ENCODE measurements at places on chromosomes 11 and 22. TPM values are rescaled to one million over a fixed set of nuclear protein-coding genes. Genes with fewer than 3 reads are reported as not detected.

- H3K4me3 ChIP-seq = no peak overlapping the region
- H3K4me1 ChIP-seq = no peaks in the 10 kb centered on the region
- DNase-seq = no peak
These were observed 301.1 kb downstream of the BLID start for GRCh38 chr11:121814962-121815361.

GRCh38 chr11:96012086-96012824 is 88.3 kb upstream of the MTMR2 start:
- H3K27ac ChIP-seq = no peak overlapping the region
- H3K4me3 ChIP-seq = no peak overlapping the region
- peak; percentile 62 for DNase-seq
- peaks cover 32% of the 10 kb centered on the region for H3K4me1 ChIP-seq

- no peaks in the 10 kb centered on the region for H3K36me3 ChIP-seq
- no peak for DNase-seq
- no peak overlapping the region for H3K27ac ChIP-seq
- H3K27me3 ChIP-seq = no peaks in the 10 kb centered on the region
- no peak overlapping the region for H3K4me3 ChIP-seq
These were observed 119.5 kb upstream of the NCAM1 start for GRCh38 chr11:112841729-112842128.

DNA sequence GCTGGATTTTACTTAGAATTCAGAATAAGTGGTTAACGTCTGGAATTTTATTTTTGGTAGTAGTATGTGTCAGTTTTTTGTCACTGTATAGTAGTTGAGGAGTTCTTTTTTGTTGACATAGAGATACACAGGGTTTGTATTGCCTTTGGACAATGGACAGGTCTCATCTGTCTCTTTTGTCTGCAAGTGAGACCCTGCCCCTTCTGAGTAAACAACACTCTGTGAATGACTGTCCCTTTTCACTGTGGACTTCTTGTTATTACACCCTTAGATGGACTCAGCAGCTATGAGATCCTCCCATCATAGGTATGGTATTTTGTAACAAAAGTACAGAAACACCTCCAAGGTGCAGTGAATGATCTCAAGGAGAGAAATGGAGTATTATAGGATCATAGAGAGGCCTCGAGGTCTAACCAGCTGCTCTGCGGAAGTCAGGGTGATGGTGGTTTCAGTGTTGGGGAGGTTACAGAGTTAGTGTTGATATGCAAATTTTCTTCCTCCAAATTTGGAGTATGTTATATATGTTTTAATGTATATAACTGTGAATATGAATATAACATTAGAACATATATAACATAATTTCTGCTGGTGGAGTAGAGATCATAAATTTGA is 7.8 kb downstream of the PPP6R3 start:
- no peak for DNase-seq
- H3K36me3 ChIP-seq = peaks cover 10% of the 10 kb centered on the region
- H3K4me1 ChIP-seq = peaks cover 23% of the 10 kb centered on the region
- H3K27ac ChIP-seq = peak overlapping the region; percentile 17
- no peak overlapping the region for H3K4me3 ChIP-seq
- H3K27me3 ChIP-seq = no peaks in the 10 kb centered on the region

DNA sequence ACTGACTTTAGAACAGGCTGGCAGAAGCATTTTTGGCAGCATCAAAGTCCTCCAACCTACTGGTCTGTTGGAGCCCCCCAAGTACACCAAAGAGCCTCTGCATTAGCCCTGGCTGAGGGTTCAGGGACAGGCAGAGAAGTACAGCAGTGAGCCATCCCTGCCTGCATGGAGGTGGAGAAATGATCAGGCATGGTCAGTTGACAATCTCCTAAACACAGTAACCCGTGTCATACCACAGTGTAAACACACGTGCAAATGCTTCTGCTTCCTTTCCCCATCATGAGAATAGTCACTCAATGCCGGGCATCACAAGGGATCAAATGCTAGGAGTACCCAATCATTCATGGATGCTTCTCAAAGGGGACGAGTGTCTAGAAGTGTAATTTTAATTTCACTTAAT is 8.2 kb downstream of the SERPIND1 start:
- H3K27me3 ChIP-seq = no peaks in the 10 kb centered on the region
- no peak overlapping the region for H3K4me3 ChIP-seq
- peaks cover 19% of the 10 kb centered on the region for H3K4me1 ChIP-seq
- no peak overlapping the region for H3K27ac ChIP-seq
- no peak for DNase-seq

GRCh38 chr11:32317643-32318042 is 117.7 kb downstream of the WT1 start:
- no peaks in the 10 kb centered on the region for H3K4me1 ChIP-seq
- no peak for DNase-seq
- no peak overlapping the region for H3K27ac ChIP-seq
- no peaks in the 10 kb centered on the region for H3K36me3 ChIP-seq
- H3K27me3 ChIP-seq = no peaks in the 10 kb centered on the region
- no peak overlapping the region for H3K4me3 ChIP-seq

- no peaks in the 10 kb centered on the region for H3K4me1 ChIP-seq
- H3K27me3 ChIP-seq = no peaks in the 10 kb centered on the region
- H3K4me3 ChIP-seq = no peak overlapping the region
- DNase-seq = no peak
These were observed 125.6 kb downstream of the BRD1 start for GRCh38 chr22:49702068-49702397.

GRCh38 chr11:65589444-65590239 is 6.0 kb downstream of the KCNK7 start:
- no peak overlapping the region for H3K4me3 ChIP-seq
- H3K27ac ChIP-seq = no peak overlapping the region
- no peaks in the 10 kb centered on the region for H3K27me3 ChIP-seq
- H3K36me3 ChIP-seq = peaks cover 1% of the 10 kb centered on the region
- DNase-seq = no peak

GRCh38 chr11:71563406-71563805 is 2.0 kb upstream of the KRTAP5-10 start:
- H3K36me3 ChIP-seq = no peaks in the 10 kb centered on the region
- peak; percentile 74 for DNase-seq
- H3K27ac ChIP-seq = no peak overlapping the region
- no peaks in the 10 kb centered on the region for H3K27me3 ChIP-seq
- H3K4me1 ChIP-seq = no peaks in the 10 kb centered on the region

GRCh38 chr11:72433455-72434036 is 785 bp downstream of the CLPB start:
- peaks cover 9% of the 10 kb centered on the region for H3K4me1 ChIP-seq
- peak overlapping the region; percentile 97 for H3K27ac ChIP-seq
- DNase-seq = no peak
- H3K27me3 ChIP-seq = no peaks in the 10 kb centered on the region
- peak overlapping the region; percentile 73 for H3K4me3 ChIP-seq
- no peaks in the 10 kb centered on the region for H3K36me3 ChIP-seq

DNA sequence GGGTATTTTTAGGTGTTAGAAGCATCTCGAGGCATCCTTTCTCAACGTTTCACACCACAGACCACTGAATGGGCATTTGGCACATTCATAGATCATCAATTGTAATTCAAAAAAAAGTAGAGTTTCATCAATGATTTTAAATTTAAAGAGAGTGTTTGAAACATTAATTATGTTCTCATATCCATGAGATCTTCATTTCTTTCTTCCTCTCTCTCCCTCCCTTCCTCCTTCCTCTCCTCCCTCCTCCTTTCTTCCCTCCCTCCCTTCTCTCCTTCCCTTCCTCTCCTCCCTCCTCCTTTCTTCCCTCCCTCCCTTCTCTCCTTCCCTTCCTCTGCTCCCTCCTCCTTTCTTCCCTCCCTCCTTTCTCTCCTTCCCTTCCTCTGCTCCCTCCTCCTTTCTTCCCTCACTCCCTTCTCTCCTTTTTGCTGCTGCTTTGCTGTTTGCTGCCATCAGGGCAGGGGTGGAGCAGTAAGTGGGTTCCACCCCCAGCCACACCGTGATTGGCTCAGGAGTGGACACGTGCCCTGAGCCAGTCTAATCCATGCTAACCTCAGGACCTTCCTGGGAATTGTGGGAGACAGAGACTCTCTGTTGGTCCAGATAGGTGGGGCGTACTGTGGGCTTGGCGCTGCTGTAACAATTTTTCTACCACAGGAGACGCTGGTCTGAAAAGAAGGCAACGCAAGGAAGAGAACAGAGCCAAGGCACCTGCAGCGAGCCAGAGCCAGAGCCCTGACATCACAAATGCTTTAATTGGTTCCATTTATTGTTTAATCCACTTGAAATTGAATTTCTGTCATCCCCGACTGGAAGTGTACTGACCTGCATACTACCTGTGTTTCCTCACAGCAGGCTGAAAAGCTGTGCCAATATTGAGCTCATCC is 33.7 kb upstream of the APOBEC3A start:
- peak overlapping the region; percentile 76 for H3K27ac ChIP-seq
- no peaks in the 10 kb centered on the region for H3K27me3 ChIP-seq
- H3K4me3 ChIP-seq = peak overlapping the region; percentile 3
- H3K36me3 ChIP-seq = no peaks in the 10 kb centered on the region

DNA sequence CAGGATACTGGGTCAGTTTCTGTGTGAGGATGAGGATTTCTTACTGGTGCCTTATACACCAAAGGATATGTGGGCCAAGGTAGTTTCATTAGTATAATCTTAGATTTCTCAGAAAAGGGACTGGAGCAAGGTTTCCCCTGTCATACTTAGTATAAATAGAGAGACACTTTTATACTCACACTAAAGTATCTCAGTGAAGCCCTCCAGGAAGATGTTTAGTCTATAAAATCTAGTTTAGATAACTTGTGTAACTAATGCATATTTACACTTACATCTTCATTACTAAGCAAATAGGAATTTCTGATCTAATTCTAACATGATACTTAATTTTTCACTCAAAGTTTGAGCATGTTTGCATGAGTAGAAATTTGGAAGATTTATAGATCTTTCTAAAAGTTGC is 11.1 kb downstream of the EMSY start:
- H3K4me3 ChIP-seq = no peak overlapping the region
- no peaks in the 10 kb centered on the region for H3K27me3 ChIP-seq
- DNase-seq = no peak
- no peaks in the 10 kb centered on the region for H3K36me3 ChIP-seq
- peaks cover 55% of the 10 kb centered on the region for H3K4me1 ChIP-seq
- H3K27ac ChIP-seq = peak overlapping the region; percentile 96

- no peak for DNase-seq
- no peaks in the 10 kb centered on the region for H3K27me3 ChIP-seq
- no peaks in the 10 kb centered on the region for H3K36me3 ChIP-seq
- no peak overlapping the region for H3K4me3 ChIP-seq
- H3K27ac ChIP-seq = peak overlapping the region; percentile 77
These were observed 37.7 kb upstream of the CREB3L1 start for GRCh38 chr11:46239801-46240061.

- H3K4me3 ChIP-seq = no peak overlapping the region
- H3K36me3 ChIP-seq = peaks cover 1% of the 10 kb centered on the region
- peaks cover 69% of the 10 kb centered on the region for H3K4me1 ChIP-seq
- H3K27ac ChIP-seq = peak overlapping the region; percentile 36
- DNase-seq = no peak
These were observed 4.1 kb downstream of the MARK2 start for GRCh38 chr11:63843041-63843440.

- DNase-seq = peak; percentile 37
- H3K4me3 ChIP-seq = peak overlapping the region; percentile 86
- H3K4me1 ChIP-seq = peaks cover 16% of the 10 kb centered on the region
- peak overlapping the region; percentile 43 for H3K27ac ChIP-seq
- no peaks in the 10 kb centered on the region for H3K27me3 ChIP-seq
These were observed 1.1 kb downstream of the TTLL12 start for GRCh38 chr22:43185860-43186261.

DNA sequence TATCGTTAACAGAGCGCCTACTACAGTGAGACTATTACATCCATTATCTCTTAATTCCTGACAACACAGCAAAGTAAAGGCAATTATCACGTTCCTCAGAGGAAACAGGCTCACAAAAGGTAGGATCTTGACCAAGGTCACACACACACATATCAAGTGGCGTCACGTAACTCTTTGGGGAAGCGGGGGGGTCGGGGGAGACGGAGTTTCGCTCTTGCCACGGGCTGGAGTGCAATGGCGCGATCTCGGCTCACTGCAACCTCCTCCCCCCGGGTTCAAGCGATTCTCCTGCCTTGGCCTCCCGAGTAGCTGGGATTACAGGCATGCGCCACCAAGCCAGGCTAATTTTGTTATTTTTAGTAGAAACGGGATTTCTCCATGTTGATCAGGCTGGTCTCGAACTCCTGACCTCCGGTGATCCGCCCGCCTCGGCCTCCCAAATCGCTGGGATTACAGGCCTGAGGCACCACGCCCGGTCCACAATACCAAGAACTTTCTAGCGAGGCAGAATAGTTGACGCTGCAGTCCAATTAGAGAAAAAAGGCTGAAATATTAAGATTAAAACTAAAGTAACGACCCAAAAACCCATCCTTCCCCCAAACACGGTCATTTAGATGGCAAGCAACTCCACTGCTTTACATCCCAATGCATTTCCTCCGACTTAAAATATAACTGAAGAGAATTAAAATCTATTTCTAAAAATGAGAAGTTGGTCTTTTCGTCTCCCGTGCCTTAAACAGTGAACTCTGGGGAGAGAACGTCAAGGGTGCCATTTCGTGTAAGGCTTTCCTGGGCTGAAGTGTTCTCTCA is 1.2 kb downstream of the DDX17 start:
- peak overlapping the region; percentile 47 for H3K27ac ChIP-seq
- peak overlapping the region; percentile 98 for H3K4me3 ChIP-seq
- H3K4me1 ChIP-seq = peaks cover 28% of the 10 kb centered on the region
- DNase-seq = peak; percentile 24
- no peaks in the 10 kb centered on the region for H3K27me3 ChIP-seq

DNA sequence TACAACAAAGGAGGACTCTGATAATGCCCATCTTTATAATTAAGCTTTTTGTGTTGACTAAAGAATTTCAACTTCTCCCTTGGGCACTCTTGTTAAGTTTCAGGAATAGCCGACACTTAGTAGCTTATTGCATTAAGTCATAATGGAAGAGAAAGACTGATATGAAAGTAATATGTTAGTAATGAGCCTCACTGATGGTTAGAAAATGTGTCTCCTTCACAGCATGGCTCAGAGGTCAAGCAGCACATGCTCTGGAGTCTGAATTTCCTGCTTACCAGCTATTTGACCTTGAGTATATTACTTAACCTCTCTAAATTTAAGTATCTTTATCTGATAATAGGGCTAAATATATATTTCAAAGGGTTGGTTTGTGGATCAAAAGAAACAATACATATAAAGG is 39.0 kb downstream of the PDGFD start:
- H3K36me3 ChIP-seq = no peaks in the 10 kb centered on the region
- no peak overlapping the region for H3K4me3 ChIP-seq
- H3K27me3 ChIP-seq = no peaks in the 10 kb centered on the region
- no peaks in the 10 kb centered on the region for H3K4me1 ChIP-seq

DNA sequence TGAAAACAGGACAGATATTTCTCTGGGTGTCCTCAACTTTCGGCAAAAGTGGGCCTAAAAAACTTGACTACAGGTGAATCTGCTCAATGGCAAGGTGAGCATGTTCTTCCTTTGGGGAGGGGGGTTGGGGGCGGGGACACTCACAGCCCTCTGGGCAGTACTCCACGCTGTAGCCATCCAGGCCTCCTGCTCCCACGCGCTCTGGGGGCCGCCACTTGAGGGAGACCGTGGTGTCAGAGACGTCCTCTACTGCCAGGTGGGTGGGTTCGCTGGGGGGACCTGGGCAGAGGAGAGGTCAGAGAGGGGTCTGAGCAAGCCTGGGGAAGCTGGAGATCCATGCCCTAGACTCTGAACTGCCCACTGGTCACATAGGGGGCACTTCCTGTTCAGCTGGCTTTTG is 16.8 kb downstream of the MYBPC3 start:
- H3K4me1 ChIP-seq = peaks cover 6% of the 10 kb centered on the region
- H3K36me3 ChIP-seq = no peaks in the 10 kb centered on the region
- no peak overlapping the region for H3K27ac ChIP-seq
- H3K27me3 ChIP-seq = no peaks in the 10 kb centered on the region

Gene OR2AT4
- total RNA-seq = not detected

Gene TPST2
- total RNA-seq = 11.5 TPM

Gene KCNK4
- total RNA-seq = not detected

Gene TPBGL
- total RNA-seq = 0.19 TPM

Gene CREB3L1
- total RNA-seq = 24.9 TPM

Gene IGLL1
- not detected for total RNA-seq

Gene HOATZ
- total RNA-seq = not detected

Gene LRRC75B
- total RNA-seq = 18.6 TPM

Gene OR56A1
- not detected for total RNA-seq

Gene CHADL
- not detected for total RNA-seq
